ENCODE measurements at places on chromosomes 1 and 21.

DNA sequence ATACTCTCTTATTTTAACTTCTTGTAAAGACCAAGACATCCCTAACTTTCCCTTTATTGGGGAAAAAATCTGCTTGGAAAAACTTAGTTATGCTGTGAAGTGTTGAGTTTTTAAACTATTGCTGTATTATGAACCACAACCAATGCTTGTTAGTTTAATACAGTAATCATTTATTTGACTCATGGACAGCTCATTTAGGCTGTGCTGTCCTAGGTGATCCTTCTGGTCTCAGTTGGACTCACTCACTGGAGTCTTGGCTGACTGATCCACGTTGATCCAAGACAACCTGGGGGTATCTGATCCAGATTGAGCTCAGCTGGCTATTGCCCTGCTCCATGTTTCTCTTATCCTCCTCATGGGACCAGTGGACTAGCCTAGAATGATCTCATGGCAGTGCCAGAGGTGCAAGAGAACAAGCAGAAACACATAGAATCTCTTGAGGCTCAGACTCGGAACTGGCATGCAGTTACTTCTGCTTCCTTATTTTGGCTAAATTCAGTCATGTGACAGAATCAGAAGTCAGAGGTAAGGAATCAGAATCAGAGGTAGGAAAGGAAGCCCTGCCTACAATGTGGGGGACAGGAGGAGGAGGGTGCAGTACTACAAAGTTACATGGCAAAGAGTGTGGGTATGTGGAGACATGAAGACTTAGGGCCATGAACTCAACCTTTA, 156.5 kb downstream of the FGGY start:
- DNase-seq: no peak

DNA sequence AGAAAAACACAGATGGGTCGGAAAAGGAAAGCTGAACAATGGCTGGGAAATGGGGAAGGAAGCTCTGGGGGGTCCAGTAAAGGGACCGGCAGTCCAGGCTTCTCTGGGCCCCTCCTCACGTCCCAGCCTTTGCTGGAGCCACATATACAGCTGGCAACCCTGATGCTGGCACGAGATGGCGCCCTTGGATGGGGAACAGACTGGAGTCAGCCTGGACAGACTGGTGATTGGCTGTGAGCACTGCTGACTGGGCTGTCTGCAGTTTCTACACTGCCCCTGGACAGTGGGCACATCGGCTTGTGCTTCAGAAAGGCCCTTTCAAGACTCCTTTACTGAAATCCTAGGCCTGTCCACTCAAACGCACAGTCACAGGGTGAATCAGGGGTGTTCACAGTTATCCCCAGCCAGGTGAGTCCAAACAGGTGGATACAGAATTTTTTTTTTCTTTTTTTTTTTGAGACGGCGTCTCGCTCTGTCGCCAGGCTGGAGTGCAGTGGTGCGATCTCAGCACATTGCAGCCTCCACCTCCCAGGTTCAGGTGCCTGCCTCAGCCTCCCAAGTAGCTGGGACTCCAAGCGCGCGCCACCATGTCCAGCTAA, 31.1 kb upstream of the ZBTB40 start:
- DNase-seq: peak; percentile 71

GRCh38 chr21:14572204-14572780, 26.2 kb upstream of the SAMSN1 start:
- DNase-seq: no peak

DNA sequence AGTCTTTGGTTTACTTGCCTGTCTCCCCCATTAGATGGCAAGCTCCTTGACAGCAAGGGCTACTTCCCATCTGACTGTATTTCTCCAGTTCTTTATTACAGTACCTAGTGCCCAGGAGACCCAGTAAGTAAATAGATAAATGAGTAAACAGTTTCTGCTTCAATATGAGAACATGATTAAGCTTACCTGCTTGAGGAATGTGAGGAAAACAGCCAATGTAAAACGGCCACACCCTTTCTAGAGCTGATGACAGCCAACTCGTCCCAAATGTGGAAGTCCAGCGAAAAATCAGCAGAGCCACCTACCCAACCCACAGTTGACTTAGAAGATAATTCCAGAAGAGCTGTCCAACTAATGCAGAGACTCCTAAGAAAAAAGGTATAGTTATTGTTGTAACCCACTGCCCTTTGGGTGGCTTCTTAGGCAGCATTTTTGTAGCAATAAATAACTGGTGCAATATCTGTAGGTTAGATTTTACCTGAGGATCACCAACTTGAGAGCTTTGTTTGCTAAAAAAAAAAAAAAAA, 6.5 kb upstream of the DR1 start:
- DNase-seq: no peak

GRCh38 chr21:45837936-45838335, 143.6 kb upstream of the COL6A1 start:
- no peak for DNase-seq

GRCh38 chr1:238029126-238029525, 138.4 kb upstream of the ZP4 start:
- DNase-seq: no peak

GRCh38 chr1:118325550-118326225, 140.7 kb upstream of the SPAG17 start:
- no peak for DNase-seq

DNA sequence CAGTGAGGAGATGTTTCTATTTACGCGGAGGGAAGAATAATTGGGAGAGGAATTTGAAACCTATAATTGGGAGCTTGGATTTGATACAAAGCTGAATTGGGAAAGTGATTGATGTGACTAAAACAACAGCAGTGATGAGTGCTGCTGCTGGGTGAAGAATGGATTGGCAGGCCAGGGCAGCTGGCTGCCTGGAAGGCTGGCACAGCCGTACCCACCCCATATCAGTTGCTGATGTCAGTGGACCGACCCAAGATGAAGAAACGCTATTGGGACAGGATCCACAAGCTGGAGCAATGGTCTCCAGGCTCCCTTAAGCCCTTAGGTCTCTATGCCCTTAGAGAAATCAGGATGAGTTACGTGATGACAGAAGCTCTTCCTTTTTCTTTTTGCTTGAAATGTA, 47.4 kb downstream of the GRIK1 start:
- DNase-seq: no peak

DNA sequence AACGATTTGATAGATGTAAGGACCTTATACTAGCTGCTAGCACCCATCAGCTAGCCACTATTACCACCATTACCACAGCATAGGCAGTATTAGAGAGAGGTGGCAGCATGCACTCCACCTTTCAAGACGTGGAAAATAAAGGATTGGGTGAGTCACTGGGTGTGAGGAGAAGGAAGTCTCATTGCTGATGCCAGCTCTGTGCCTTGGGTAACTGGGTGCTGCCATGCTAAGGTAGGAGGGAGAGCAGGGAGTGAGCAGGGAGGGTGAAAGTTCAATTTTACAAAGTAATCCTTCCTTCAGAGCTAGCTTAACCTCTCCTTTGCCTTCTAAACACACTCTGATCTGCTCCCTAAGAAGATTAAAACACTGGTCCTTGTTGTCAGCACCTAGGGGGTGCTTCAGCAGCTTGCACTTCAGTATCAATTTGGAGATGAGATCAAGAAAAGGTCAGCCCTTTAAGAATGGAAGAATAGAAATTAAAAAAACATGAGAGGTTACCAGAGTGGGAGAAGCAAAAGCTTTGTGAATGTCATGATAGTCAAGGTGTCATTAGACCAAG, 1.8 kb upstream of the LIN9 start:
- no peak for DNase-seq

DNA sequence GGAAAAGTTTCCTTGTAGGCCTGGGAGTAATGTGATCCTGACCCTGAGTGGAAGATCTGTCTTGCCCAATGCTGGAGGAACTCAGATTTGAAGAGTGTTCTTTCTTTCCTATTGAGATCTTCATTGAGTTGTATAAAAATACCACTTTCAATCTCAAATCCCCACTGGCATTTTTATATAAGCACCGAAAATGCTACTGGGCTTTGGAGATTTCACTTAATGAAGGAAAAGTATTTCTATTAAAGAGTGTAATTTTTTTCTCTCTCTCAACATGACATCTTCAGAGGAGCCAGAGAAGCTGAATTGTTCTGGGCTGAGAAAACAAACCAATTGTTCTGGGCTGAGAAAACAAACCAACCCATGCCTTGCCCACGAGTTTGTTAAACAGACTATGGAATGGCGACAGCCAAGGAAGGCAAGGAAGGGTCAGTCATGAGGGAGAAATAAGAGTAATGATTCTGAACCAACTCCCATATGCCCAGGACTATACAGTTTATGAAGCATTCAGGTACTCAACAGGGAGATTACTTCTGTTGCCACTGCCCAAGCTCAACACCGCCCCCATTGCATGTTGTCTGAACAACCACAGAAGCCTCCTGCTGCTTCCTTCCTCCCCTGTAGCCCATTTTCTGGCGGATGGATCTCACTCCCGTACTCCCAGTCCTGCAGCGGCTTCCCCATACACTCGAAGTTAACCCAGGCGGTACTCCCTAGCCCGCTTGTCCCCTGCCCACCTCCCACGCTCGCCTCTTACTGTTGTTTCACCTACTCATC, 103.2 kb downstream of the BEND5 start:
- no peak for DNase-seq

DNA sequence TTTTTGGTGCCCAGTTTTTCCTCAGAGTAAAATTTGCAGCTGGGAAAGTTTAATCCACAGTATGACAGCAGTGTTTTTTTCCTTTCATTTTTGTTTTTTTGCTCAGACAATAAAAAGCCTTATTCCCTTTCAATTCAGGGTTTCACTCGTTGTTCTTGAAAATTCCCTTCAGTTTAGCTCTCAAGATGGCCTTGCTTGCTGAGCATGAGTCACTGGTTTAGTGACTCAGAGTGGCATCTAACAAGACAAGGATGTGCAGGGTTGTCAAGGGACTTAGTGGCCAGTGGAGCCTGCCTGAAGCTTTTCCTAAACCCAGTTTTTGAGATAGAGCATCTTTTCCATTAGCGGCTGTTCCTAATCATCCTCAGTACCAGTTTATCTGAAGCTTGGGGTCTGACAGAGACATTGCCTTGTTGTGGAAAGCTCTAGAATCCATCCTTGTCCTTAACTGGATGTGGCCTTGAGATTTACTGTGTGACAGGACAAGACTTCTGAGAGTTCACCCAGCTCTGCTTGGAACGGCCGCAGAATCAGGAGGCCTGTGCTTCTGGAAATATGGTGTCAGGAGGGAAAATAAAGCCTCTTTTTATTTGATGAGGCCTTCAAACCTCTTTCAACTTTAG, 48.4 kb upstream of the DNAJC6 start:
- peak; percentile 13 for DNase-seq

DNA sequence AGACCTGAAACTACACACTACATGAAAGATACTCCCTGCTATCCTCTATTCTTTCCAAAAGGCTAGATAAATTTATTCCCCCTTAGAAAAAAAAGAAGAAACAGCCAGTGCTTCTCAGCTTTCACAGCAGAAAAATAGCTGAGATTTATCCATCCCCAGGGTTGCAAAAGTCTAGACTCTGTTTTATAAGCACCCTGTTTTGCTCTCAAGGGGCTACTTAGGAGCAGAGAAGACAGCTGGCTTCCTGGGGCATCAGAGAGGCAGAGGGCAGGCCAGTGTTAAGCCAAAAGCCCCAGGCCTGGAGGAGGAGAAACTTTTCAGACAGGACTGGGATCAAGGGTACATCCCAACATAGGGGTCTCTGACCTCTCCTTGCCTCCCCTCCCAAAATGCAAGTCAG, 3.9 kb downstream of the LAMB3 start:
- DNase-seq: no peak

- peak; percentile 56 for DNase-seq
Observed at GRCh38 chr1:224922404-224923164, 6.9 kb upstream of the DNAH14 start.

- no peak for DNase-seq
Observed at GRCh38 chr1:223216531-223217205, 73.6 kb upstream of the TLR5 start.

DNA sequence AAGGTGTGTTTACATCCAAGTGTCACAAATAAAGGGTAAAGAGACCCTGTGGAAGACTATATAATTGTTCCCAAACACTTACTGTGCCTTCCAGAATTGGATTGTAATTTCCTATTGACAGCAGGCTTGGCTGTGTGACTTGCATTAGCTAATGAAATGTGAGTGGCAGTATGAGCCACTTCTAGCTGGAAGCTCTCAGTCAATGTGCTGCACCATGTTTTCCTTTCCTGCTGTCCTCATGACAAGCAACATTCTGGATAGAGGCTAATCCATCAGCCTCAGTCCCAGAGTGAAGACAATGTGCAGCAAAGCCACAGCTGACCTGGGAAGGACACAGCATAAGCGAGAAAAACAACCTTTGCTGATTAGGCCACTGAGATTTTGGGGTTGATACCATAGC, 5.9 kb upstream of the FOXJ3 start:
- DNase-seq: no peak

DNA sequence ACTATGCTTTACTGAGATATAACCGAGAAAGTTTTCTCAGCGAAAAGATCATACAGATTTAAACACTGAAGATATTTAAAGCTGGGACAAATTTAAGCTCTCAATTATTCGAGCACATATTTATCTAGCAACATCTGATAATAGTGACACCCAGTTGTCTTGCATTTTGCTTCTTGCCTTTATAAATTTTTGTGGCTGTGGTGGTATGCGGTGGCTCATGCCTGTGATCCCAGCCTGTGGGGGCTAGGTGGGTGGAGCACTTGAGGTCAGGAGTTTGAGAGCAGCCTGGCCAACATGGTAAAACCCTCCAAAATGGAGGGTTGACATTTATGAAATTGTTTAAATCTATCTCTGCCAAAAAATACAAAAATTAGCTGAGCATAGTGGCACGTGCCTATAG, 312.2 kb downstream of the SPATA17 start:
- no peak for DNase-seq

GRCh38 chr21:46145159-46145839, 10.1 kb downstream of the FTCD start:
- DNase-seq: no peak
